Activated naive CD8-positive, alpha-beta T cell treated with anti-CD3 and anti-CD28 coated beads for 36 hours (primary cell): ENCODE measurements at places on chromosomes 1 and 21. TPM values are rescaled to one million over a fixed set of nuclear protein-coding genes. Genes with fewer than 3 reads are reported as not detected.

The GBP7 gene
- total RNA-seq, result 0.10 TPM

DNA sequence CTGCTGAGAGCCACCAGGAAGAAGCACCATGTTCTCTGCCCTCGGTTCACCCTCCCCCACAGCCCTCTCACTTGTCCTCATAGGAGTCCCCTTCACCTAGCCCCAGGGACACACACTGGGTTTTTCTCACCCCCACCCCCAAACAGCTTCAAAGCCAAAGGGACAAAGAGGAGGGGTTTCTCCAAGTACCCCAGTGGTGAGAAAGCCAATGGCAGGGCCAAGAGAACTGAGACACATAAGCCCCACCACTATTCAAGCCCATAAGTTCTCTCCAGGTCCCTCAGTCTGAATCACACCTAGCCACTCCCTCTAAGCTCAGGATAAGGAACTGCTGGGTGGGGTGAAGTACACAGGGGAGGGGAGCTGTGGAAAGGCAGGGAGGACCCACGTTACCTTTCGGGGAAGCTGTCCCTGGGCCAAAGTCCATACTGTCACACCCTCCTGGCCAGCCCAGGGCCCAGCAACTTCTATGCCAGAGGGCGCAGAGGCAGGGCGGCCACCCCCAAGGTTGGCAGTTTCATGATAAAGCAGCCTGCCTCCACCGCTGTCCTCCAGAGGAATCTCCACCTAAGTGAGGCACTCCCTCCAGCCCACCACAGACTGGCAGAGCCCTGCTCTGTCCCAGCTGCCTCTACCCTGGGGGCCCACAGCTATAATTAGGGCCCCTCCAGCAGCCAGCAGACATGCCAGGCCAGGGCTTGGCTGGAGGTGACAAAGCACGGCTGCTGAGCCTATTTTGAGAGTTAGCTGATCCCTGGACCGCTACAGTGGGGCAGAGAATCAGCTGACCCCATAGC, 39.0 kb upstream of the PPP1R15B start:
- no peak overlapping the region for H3K27ac ChIP-seq
- H3K36me3 ChIP-seq, result peaks cover 13% of the 10 kb centered on the region
- peaks cover 30% of the 10 kb centered on the region for H3K4me1 ChIP-seq
- H3K4me3 ChIP-seq, result no peak overlapping the region
- DNase-seq, result no peak
- H3K27me3 ChIP-seq, result no peaks in the 10 kb centered on the region

- no peaks in the 10 kb centered on the region for H3K4me1 ChIP-seq
- no peak for DNase-seq
- no peaks in the 10 kb centered on the region for H3K36me3 ChIP-seq
- no peak overlapping the region for H3K4me3 ChIP-seq
- H3K27me3 ChIP-seq, result no peaks in the 10 kb centered on the region
These were observed 13.7 kb downstream of the PTGFRN start for GRCh38 chr1:116923421-116923820.

DNA sequence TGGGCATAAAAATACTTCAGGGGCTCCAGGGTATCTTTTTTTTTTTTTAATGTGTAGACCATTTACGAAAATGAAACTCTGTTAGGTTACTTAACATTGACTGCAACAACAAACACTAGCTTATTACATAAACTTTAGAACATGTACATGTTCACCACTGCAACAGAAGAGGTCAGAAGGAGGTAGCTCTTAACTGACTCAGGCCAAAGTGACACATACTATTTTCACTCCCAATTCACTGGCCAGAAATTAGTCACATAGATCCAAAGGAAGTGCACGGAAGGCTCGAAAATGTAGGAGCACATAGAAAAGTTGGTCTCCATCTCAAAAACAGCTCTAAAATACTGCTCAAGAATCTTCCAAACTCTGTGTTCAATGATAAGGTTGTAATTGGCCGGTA, 107.2 kb downstream of the AKT3 start:
- no peak overlapping the region for H3K27ac ChIP-seq
- peaks cover 12% of the 10 kb centered on the region for H3K36me3 ChIP-seq
- no peak for DNase-seq
- no peaks in the 10 kb centered on the region for H3K27me3 ChIP-seq

DNA sequence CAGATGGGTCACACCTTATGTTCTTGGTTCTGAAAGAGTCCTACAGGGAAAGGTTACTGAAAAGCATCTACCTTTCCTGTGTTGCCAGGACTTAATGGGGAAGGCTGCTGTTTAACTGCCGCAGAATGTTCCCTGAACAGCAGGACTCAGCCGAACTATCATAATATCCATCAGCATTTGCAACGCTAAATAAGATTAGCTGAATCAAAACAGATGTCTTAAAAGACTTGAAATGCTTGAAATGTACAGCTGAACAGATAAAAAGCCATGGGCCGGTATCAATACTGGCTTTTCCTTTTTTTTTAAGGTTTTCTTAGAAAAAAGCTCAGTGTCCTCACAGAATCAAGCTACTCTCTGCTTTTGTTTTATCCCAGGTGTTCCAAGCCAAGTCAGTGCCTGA, 19.7 kb upstream of the ATP13A2 start:
- no peaks in the 10 kb centered on the region for H3K4me1 ChIP-seq
- DNase-seq, result no peak
- H3K27ac ChIP-seq, result no peak overlapping the region
- H3K4me3 ChIP-seq, result no peak overlapping the region
- H3K36me3 ChIP-seq, result no peaks in the 10 kb centered on the region

- H3K27me3 ChIP-seq, result peaks cover 38% of the 10 kb centered on the region
- no peak overlapping the region for H3K4me3 ChIP-seq
- no peak overlapping the region for H3K27ac ChIP-seq
- peaks cover 1% of the 10 kb centered on the region for H3K36me3 ChIP-seq
These were observed 1.6 kb downstream of the RASSF5 start for GRCh38 chr1:206508956-206509355.
